CD8-positive, alpha-beta memory T cell (primary cell): ENCODE measurements at places on chromosomes 13 and 19. TPM values are rescaled to one million over a fixed set of nuclear protein-coding genes. Genes with fewer than 3 reads are reported as not detected.

The CPB2 gene
- polyA plus RNA-seq: not detected

The GPC5 gene
- 0.08 TPM for polyA plus RNA-seq

The PTGIR gene
- not detected for polyA plus RNA-seq

The C3 gene
- not detected for polyA plus RNA-seq

DNA sequence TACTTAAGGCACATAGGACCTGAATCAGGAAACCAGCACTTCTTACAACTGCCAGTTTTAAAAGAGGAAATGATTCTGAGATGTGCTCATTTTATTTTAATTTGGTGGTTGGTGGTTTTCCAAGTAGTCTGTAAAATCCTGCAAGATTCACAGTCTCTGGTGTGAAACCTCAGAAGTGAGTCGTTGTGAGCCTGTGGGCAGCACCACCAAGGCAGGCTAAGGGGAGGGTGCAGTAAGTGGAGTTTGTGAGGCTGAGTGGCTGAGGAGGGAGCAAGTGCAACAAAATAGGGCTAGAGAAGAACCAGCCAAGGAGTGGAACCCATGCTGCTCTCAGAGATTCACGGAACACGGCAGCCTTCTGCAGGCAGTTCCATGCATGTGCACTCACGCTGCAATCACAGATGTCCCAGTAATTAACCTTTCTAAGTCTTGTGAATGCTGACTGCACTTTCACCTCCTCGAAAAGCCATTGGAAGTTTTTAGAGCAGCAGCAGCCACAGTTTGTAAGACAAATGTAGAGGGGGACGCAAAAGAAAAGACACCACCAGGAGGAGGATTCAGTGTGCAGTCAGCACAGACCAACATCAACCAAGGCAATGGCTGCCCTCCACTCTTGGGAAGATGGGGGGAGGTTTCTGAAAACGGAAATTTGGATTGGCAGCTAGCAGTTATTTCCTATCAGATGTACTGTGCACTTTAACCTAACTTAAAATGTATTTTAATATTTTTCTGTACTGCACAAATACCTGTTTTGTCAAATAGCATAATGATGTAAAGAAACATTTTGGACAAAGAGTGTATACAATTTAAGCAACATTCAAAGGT lies 44.9 kb downstream of the ESD start:
- H3K4me1 ChIP-seq: peaks cover 13% of the 10 kb centered on the region
- peak; percentile 40 for DNase-seq
- H3K36me3 ChIP-seq: no peaks in the 10 kb centered on the region
- no peak overlapping the region for H3K4me3 ChIP-seq

GRCh38 chr13:114049026-114049425 lies 75.2 kb upstream of the C13orf46 start:
- peaks cover 37% of the 10 kb centered on the region for H3K36me3 ChIP-seq
- no peaks in the 10 kb centered on the region for H3K27me3 ChIP-seq
- DNase-seq: peak; percentile 63
- H3K27ac ChIP-seq: no peak overlapping the region
- H3K4me1 ChIP-seq: peaks cover 70% of the 10 kb centered on the region

- peaks cover 15% of the 10 kb centered on the region for H3K4me1 ChIP-seq
- H3K27ac ChIP-seq: no peak overlapping the region
- no peaks in the 10 kb centered on the region for H3K36me3 ChIP-seq
Measured at GRCh38 chr19:31372246-31372781, 23.1 kb upstream of the TSHZ3 start.

DNA sequence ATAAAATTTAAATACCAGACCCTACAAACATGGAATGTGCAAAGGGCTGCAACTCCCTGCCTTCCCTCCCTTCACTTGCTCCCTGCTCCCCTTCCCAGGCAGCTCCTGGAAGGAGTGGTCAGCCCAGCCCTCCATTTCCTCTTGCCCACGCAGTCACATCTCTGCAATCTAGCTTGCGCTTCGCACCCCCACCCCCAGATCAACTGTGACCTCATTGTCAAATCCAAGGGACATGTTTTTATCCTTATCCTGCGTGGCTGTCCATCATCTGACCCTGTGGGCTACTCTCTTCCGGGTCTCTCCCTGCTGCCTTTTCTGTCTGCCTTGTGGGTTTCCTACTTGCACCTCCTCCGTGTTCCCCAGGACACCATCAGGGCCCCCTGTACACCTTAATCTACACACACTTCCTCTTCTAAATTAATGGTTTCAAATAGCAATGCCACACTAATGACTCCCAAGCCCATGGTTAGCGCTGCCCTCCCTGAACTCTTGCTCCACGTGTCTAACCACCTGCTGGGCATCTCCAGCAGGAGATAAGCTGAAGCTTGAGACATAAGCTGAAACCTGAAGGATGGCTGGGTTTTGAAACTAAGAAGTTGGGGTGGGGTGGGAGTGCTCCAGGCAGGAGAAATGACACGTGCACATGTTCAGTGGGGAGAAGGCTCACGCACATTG lies 118.3 kb downstream of the USP12 start:
- no peaks in the 10 kb centered on the region for H3K27me3 ChIP-seq
- no peak overlapping the region for H3K27ac ChIP-seq
- H3K4me1 ChIP-seq: no peaks in the 10 kb centered on the region
- DNase-seq: no peak

DNA sequence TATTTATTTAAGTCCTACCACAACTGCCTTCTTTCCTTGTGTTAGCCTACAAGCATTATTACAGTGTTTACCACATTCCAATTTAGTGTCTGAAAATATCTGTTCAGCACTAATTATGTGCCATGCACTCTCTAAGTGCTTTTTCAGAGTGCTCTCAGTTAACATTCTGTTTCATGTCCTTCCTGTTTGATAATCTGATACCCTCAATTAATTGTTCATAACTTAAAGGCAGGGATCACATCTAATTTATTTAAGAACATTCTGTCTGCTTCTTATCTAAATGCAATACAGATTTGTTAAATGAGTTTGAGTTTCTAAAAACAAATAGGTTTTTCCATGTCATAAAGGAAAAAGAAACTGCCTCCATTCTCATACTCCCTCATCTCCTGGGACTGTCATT lies 649.6 kb upstream of the ATXN8OS start:
- H3K4me3 ChIP-seq: no peak overlapping the region
- no peaks in the 10 kb centered on the region for H3K4me1 ChIP-seq
- no peaks in the 10 kb centered on the region for H3K27me3 ChIP-seq
- no peak for DNase-seq
- no peak overlapping the region for H3K27ac ChIP-seq
- no peaks in the 10 kb centered on the region for H3K36me3 ChIP-seq

DNA sequence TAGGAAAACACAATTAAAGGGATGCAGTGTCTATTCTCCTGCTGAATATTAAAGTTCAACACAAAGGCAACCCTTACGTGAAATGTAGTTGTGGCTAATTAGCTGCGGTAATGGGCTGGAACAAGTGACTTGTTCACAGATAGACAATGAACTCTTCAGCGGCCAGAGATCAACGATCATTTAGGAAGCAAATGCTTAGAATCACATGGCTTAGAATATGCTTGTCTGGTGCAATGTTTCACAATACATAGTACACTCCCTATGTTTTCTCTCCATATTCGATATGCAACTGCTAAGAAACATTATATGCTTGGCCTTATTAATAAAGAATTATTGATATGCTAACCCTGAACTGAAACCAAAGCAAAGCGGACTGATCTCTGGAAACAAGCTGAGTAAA lies 25.7 kb upstream of the MTUS2 start:
- no peak overlapping the region for H3K27ac ChIP-seq
- no peak overlapping the region for H3K4me3 ChIP-seq
- no peaks in the 10 kb centered on the region for H3K27me3 ChIP-seq

DNA sequence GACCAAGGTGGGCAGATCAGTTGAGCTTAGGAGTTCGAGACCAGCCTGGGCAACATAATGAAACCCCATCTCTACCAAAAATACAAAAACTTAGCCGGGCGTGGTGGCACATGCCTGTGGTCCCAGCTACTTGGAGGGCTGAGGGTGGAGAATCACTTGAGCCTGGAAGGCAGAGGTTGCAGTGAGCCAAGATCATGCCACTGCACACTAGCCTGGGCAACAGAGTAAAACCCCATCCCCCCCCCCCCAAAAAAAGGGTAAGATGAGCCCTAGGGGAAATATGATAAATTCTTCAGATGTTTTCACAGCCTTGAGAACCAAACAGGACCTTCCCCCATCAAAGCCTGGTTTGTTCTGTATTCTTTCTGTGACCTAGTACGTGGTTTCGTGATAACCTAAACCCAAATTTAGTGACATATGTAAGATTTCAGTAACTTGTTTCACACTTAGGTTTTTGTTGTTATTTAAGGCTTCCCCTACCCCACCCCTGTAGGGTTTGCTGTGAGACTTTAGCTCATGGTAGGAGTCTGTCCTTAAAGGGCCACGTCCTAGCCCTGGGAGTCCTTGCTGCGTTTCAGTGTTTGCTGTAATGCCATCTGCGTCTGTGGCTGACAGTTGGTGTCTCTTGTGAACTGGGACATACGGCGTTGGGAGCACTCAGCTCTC lies 49.6 kb downstream of the MYO9B start:
- peaks cover 41% of the 10 kb centered on the region for H3K4me1 ChIP-seq
- peak overlapping the region; percentile 70 for H3K4me3 ChIP-seq
- no peaks in the 10 kb centered on the region for H3K27me3 ChIP-seq
- peak overlapping the region; percentile 86 for H3K27ac ChIP-seq
- DNase-seq: peak; percentile 84

GRCh38 chr13:24124789-24125476 lies 35.6 kb upstream of the SPATA13 start:
- H3K27ac ChIP-seq: no peak overlapping the region
- H3K36me3 ChIP-seq: no peaks in the 10 kb centered on the region
- no peaks in the 10 kb centered on the region for H3K4me1 ChIP-seq
- DNase-seq: no peak

DNA sequence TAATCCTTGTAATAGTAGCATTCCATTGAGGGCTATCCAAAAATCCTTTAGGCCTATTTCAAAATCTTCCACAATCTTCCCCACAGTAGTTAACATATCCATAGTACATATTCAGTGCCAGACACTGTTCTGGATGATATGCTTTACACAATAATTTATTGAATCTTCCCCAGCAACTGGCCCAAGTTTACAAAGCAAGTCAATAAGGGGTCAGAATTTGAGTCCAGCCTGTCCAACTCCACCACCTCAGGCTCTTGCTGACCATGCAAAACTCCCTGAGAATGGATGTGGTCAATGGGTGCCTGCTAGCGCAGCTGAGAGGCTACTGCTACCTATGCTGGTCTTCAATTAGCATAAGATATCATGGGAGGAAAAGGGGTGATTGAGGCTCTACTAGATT lies 529.6 kb downstream of the FGF9 start:
- H3K36me3 ChIP-seq: no peaks in the 10 kb centered on the region
- no peaks in the 10 kb centered on the region for H3K27me3 ChIP-seq
- H3K27ac ChIP-seq: no peak overlapping the region
- no peaks in the 10 kb centered on the region for H3K4me1 ChIP-seq
- no peak for DNase-seq

GRCh38 chr19:4678881-4679790 lies 9.0 kb upstream of the MYDGF start:
- no peaks in the 10 kb centered on the region for H3K27me3 ChIP-seq
- H3K27ac ChIP-seq: no peak overlapping the region
- no peaks in the 10 kb centered on the region for H3K4me1 ChIP-seq
- DNase-seq: no peak

DNA sequence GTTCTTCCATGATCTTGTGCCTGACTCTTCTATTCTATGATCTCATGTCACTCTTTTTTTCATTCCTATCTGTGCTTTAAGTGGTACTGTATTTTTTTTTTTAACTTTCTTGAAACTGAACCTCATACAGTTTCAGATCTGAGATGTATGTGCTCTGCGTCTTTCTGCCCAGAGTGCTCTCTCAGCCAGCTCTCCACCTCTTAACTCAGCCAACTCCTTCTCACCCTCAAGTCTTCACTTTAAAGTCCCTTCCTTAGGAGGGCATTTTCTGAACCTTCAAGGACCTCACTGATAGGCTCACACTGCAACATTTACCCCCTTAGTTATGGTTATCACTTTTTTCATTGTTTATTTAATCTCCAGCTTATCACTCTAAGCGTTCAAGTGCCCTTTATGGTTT lies 158.7 kb downstream of the IRS2 start:
- DNase-seq: no peak
- no peak overlapping the region for H3K4me3 ChIP-seq
- no peaks in the 10 kb centered on the region for H3K4me1 ChIP-seq
- no peaks in the 10 kb centered on the region for H3K27me3 ChIP-seq
- H3K27ac ChIP-seq: no peak overlapping the region

GRCh38 chr13:60756306-60756705 lies 359.3 kb downstream of the TDRD3 start:
- H3K36me3 ChIP-seq: no peaks in the 10 kb centered on the region
- no peaks in the 10 kb centered on the region for H3K4me1 ChIP-seq
- no peak overlapping the region for H3K4me3 ChIP-seq
- H3K27ac ChIP-seq: no peak overlapping the region
- H3K27me3 ChIP-seq: no peaks in the 10 kb centered on the region
- no peak for DNase-seq

GRCh38 chr13:71879129-71879535 lies 12.1 kb upstream of the DACH1 start:
- no peaks in the 10 kb centered on the region for H3K27me3 ChIP-seq
- H3K4me3 ChIP-seq: no peak overlapping the region
- no peak overlapping the region for H3K27ac ChIP-seq
- H3K36me3 ChIP-seq: no peaks in the 10 kb centered on the region
- no peaks in the 10 kb centered on the region for H3K4me1 ChIP-seq

DNA sequence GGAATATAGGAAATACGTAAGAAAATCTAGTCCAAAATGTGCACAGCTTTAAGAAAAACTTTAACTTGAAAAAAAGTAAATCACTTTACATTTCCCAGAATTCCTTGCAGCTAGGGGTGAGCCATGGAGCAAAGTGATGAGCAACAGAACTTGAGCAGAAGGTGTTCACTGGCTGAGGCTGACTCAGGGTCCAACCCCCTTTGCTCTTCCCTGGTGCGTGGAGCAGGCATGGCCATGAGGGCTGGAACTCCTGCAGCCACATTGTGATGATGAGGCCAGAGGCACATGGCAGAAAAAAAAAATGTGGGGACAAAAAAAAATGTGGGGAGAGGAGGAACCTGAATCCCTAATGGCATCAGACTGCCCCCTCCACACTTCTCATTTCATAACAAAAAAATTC lies 9.9 kb upstream of the PLA2G4C start:
- H3K4me1 ChIP-seq: no peaks in the 10 kb centered on the region
- DNase-seq: no peak
- no peak overlapping the region for H3K4me3 ChIP-seq
- H3K27me3 ChIP-seq: no peaks in the 10 kb centered on the region
- peaks cover 9% of the 10 kb centered on the region for H3K36me3 ChIP-seq

GRCh38 chr13:20708216-20708615 lies 4.7 kb downstream of the IL17D start:
- no peak for DNase-seq
- H3K4me3 ChIP-seq: no peak overlapping the region
- peaks cover 7% of the 10 kb centered on the region for H3K4me1 ChIP-seq
- H3K27ac ChIP-seq: no peak overlapping the region
- H3K27me3 ChIP-seq: no peaks in the 10 kb centered on the region

DNA sequence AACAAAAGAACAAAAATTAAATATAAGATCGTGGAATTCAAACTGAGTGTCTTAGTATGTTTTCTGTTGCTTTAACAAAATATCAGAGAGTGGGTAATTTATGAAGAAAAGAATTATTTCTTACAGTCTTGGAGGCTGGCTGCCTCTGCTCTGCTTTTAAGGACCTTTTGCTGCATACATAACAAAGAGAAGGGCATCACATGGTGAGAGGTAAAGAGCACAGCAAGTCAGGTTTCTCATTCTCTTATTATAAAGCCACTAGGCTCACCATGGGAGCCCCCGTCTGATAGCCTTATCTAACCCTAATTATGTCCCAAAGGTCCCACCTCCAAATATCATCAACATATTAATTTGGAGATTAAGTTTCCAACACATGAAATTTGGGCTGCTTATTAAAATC lies 231.3 kb downstream of the SLITRK6 start:
- no peak overlapping the region for H3K27ac ChIP-seq
- H3K27me3 ChIP-seq: no peaks in the 10 kb centered on the region
- H3K36me3 ChIP-seq: no peaks in the 10 kb centered on the region
- DNase-seq: no peak
